Psoas muscle (tissue), 8 donors: ENCODE measurements at places on chromosomes 6 and 20. TPM values are rescaled to one million over a fixed set of nuclear protein-coding genes. Genes with fewer than 3 reads are reported as not detected.

DNA sequence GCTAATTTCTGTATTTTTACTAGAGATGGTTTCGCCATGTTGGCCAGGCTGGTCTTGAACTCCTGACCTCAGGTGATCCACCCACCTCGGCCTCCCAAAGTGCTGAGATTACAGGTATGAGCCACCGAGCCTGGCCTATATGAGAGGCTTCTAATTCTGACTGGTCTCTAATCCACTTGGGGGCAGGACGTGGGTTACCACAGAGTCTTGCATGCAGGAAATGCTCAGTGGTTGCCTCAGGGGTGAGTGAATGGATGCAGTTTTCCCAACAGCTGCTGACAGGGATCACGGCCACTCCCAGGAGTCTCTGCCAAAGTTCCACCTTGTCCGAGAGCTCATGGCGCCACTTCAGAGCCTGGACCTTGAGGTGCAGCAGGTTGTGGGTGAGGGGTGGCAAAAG lies 6.4 kb upstream of the FANCE start:
- DNase-seq: no peak

DNA sequence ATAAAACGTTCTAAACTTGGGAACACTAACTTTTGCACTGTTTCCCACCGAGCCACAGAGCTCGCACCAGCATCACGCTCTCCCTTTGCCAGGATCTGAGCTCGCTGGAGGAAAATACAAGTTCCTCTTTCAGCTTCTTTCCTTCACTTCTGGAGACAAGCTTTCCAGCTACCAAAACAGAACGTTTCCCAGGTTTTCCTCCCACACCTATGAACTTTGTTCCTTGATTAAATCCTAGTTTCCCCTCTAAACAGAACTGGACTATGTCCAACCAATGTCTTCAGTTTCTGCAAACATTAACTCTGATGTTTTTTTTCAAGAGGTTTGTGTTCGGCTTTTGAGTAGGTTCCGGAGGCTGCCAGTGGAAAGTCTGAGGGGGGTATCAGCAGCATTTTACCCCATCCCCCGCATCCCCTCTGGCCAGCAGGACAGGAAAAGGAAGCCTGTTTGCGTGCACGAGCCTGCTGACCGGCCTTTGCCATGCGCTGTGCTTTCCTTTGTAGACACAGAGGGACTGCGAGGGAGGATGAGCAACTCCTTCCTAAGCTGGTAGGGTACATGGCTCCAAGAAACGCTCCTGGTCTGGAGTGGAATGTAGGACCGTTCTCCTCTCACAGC lies 135.5 kb downstream of the LY86 start:
- peak; percentile 48 for DNase-seq

DNA sequence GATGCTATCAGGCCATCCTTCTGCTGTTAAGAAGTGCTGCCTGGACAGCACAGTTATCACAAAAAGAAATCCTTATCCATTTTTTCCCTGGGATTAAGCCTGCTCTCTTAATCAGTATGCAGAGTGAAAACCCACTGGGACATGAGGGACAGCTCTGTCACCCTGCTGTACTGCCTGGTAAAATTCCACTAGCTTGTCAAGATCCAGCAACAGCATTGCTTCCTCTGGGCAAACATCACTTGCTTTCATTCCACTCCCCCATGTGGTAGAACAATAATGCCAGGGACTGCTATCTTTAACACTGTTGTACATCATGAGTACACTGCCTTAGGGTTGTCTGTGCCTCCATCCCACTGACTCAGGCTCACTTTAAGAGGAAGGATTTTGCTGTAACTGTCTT lies 331.3 kb downstream of the KIF16B start:
- no peak for DNase-seq

DNA sequence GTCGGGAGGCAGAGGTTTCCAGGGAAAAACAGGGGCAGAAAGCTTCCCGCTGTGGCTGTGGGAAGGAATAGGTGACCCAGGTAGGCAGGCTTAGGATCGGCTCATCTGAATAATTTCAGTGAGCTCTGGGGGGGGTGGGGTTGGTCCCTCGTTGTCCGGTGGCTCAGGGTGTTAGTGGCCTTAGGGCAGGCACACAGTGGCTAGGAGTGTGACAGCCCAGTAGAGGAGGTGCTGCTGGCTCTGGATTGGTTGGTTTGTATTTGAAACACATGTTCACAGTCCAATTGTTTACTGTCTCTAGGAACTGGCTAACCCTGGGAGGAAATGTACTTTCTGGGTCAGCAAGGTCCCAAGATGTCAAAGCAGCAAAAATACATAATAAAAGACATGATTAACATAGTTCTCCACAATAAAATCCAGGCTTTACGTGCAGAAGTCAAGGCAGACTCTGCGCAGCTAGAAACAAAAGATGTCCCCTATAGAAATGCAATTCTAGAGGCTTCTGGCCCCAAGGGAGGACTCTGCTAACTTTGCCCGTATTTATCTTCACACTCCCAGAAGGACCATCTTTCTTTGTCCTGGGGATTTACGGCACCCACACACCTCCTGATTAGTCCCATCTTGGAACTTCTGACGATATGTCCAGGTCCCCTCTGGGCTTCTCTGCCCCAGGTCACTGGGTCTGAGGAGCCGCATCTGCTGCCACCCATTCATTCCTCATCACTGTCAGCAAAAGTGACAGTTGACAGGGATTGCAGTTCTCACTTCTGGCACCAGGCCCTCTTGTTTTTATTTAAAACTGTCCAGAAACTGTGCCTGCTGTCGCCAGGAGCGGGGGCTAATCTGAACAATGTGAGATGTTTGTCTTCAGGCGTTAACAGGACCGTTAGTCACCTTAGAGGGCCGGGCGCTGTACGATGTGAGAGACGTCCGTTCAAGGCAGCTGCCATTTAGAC lies 18.7 kb downstream of the MOCS3 start:
- DNase-seq: no peak

DNA sequence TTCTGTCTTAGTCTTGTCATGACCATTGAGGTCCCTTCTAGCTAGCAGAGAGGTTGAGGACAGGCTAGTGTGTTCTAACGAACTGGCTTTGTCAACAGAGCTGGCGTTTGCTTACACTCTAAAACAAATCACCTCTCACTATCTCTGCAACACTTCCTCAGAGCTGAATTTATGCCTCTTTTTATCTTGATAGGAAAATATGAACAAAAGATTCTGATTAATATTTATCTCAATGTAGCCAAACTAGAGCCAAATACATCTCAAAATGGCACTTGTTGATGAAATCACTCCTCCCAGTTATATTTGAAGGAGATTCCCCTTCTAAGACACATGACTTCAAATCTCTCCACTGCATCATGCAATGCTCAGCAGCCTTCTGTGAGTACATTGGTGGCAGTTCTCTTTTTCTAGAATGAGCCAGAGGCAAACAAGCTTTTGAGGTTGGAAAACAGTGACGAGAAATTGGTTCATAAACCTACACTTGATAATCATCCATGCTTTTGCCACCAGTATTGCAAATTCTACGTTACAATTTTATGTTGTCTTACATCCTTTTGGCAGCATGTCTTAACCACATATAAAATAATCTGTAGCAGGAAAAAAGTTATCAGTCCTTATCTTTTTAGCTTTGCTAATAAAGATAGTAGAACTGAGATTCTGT lies 615.7 kb upstream of the CITED2 start:
- no peak for DNase-seq

The COL9A1 gene
- total RNA-seq: not detected

DNA sequence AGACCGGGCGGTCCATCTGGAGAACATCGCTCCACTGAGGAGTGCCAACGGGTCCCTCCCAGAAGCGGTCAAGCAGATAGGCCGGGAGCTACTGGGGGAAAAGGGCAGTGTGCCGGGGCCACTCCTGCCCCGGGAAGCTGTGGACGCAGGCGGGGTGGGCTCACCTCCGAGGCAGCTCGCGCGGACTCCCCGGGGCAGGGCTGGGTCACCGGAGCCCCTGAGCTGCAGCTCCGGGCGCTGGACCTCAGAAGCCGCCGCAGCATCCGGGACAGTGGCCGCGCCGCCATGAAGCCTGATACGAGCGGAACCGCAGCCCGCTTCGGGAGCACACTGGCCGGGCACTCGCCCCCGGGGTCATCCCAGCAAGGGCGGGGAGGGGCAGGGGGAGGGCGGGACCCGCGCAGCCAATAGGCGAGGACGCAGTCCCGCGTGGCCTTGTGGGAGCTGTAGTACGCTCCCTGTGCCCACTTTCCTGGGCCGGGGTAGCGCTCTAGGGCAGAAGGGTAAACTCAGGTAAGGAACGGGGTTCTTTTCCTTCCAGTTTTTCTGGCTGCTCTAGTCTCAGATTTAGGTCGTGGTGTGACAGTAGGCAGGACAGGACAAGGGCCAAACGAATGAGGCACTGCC lies at the start of gene MOCS1:
MOCS1 (minus strand) TSS at position 332 of the 627 bp plus-strand sequence; CDS start at position 287, 45 bp downstream.
- DNase-seq: peak; percentile 90

- DNase-seq: no peak
These were observed 30.3 kb upstream of the NXT1 start for GRCh38 chr20:23320317-23320716.

DNA sequence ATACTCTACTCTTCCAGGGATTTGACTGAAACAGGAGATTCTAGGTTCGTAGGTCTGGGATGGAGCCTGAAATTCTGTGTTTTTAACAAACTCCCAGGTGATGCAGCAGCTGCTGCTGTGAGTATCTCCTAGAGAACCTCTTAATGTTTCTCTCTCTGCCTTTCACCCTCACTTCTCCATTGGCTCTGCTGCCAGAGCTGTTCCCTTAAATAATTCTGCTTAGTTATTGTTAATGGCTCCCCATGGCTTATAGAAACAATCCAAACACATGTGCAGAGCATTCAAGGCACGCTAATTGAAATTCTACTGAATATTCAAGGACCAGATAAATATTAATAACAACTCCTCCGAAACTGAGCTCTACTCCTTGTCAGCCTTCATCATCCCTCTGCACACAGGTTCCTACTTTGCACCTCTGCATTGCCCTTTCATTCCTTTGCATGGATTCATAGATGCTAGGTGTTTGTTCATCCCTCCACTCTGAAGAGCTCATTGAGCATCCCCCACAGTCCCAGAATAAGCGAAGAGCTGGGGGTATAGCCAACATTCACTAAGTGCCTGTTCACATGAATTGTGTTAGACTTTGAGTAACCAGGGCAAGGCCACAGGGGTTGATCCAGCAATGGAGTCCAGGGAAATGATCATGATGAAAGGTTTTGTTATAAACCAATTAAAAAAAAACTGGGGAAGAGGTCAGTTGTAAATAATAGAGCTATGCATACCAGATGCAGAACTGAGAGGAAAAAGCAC lies 488.4 kb upstream of the JAG1 start:
- no peak for DNase-seq

DNA sequence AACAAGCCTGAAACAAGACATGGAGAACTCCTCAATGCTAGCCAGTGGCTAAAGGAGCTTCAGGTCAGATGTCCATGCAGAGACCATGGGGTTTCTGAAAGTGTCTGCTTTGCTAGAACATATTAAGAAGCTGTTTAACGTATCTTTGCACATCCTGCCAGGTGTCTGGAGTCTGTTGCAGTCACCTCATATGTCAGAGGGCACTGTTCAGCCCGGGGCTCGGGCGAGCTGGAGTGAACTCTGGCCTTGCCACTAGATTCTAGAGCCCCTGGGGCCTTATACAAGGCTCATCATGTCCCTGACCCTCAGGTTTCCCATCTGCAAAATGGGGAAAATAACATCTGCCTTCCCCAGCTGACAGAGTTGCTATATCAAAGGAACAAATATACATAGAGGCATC lies 59.0 kb downstream of the PRDM1 start:
- DNase-seq: no peak

- no peak for DNase-seq
These were observed 30.1 kb upstream of the TGM6 start for GRCh38 chr20:2350606-2351005.

The RAET1G gene
- 0.40 TPM for total RNA-seq

The CLPSL2 gene
- not detected for total RNA-seq

DNA sequence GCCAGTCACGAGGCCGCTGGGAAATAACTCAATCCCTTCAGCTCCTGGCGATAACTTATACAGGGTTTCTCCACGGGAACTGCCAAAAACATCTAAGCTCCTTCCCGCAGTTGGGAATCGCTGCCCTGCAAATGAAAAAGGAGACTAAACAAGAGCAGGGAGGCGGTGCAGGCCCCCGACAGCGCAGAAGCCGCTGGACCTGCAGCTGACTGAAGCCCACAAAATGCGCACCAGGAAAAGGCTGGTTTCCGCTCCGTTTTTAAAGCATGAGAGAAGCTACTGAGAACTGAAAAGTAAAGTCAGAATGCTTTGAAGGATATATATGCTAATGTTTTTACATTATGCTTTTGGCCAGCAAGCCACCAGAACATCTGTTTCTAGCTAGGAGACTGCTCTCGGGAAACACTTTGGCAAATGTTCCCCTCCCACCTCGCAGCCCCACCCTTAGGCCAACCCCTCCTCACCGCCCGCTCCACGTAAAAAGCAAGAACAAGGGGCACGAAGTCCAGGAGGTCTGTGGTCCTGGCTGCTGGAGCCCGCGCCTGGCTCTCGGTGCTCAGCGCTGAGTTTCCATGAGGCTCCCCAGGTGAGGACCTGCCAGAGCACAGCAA lies 90.5 kb downstream of the SOD2 start:
- no peak for DNase-seq

DNA sequence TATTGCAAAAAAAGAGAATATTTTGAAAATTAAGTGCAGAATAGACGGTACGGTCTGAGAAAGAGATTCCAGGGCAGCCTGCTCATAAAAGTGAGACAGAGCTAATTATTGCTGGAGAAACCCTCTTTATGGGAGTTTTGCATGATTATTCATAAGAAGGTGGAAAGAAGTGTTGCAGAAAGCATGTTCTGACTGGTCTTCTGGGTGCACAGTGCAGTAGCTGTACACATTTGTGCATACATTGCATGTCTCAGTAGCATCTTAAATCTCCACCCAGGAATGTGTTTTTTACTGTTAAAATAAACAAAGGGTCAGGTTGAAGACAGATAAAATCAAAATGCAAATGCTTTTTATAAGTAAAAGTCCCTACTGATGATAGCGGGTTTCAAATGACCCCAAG lies 1813.6 kb upstream of the DEFB115 start:
- no peak for DNase-seq

DNA sequence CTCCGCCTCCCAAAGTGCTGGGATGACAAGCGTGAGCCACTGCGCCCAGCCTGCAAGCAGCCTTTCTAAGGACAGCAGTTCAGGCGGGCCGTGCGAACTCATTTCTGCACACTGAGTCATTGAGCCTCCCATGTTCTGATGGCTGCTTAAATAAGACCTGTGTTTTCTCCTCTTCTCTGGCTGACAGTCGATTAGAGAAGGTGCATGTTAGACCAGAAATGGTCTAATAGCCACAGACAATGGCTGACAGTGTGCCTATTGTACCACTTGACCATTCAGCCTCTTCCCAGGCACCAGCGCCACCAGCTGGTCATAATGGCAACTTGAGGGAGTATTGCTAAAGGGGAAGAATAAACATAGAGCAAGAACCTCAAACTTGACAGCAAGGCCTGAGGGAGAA lies 6.2 kb downstream of the CST11 start:
- DNase-seq: peak; percentile 68

DNA sequence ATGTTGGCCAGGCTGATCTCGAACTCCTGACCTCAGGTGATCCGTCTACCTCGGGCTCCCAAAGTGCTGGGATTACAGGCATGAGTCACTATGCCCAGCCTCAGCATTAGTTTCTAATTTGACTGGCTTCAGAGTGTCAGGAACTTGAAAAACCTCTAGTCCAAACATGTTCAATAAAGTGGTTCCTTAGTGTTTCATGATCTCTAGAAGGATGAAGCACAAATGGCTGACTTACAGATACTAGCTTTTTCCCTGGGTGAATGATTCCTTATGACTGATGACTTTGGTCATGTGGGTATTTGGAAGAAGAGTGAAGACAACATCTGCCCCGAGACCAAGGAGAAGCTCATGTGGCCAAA lies 16.4 kb downstream of the GLYATL3 start:
- DNase-seq: no peak

The RMND1 gene
- 11.7 TPM for total RNA-seq

The LRRN4 gene
- 0.10 TPM for total RNA-seq
